Colonic mucosa (tissue), 4 donors: ENCODE measurements at places on chromosomes 2 and 18. TPM values are rescaled to one million over a fixed set of nuclear protein-coding genes. Genes with fewer than 3 reads are reported as not detected.
A peak's percentile ranks its signal among the peaks of the same experiment; 100 is the strongest.

Gene CTAGE1
- not detected for total RNA-seq

Gene STPG4
- total RNA-seq = 0.21 TPM

Gene FHOD3
- total RNA-seq = 2.5 TPM

Gene CD8B2
- not detected for total RNA-seq

Gene SLC5A7
- total RNA-seq = 0.42 TPM

Gene PROKR1
- 0.08 TPM for total RNA-seq

Gene C1QL2
- total RNA-seq = not detected

Gene HDAC4
- total RNA-seq = 46.8 TPM

Gene ZAP70
- 3.4 TPM for total RNA-seq

Gene CCDC178
- total RNA-seq = not detected

Gene AGXT
- total RNA-seq = 1.9 TPM

DNA sequence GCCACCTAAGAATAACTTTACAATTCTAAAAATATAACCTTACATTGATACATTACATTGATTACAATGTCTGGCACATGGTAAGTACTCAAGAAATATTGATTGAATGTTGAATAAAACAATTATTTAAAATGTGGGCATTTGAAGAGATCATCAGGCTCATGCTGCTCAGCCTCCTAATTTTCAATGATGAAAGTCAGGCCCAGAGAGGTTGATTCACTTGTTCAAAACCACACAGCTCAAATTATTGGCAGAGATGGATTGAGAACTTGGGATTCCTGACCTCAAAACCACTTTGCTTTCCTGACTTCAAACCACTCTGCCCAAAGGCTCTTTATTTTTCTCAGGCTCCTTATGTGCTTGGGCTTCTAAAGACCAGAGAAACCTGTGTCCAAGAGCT is 34.7 kb downstream of the ANKRD29 start:
- H3K4me3 ChIP-seq = no peak overlapping the region
- no peaks in the 10 kb centered on the region for H3K27me3 ChIP-seq

DNA sequence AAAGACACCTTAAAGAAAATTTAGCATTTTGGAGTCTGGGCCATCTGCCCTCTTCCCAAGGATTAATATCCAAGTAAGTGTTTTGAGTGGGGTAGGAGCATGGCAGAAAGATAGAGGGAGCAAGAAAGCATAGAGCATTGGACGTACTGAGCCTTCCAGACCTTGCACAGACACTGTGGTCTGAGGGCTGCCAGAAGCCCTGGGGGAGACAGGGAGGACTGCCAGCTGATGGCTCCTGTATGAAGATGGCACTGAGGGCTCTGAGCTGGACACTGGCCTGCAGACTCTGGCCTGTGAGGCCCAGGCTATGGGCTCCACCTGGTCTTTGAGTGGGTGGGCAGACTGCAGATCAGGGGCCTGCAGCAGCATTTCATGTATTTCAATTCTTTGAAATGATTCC is 2.9 kb upstream of the PKDCC start:
- DNase-seq = no peak
- H3K27ac ChIP-seq = no peak overlapping the region
- H3K4me1 ChIP-seq = no peaks in the 10 kb centered on the region
- no peaks in the 10 kb centered on the region for H3K27me3 ChIP-seq
- H3K4me3 ChIP-seq = no peak overlapping the region

- H3K4me3 ChIP-seq = no peak overlapping the region
- DNase-seq = no peak
- H3K4me1 ChIP-seq = no peaks in the 10 kb centered on the region
- no peaks in the 10 kb centered on the region for H3K27me3 ChIP-seq
- no peak overlapping the region for H3K27ac ChIP-seq
These were observed 34.2 kb downstream of the ADI1 start for GRCh38 chr2:3485166-3485565.

DNA sequence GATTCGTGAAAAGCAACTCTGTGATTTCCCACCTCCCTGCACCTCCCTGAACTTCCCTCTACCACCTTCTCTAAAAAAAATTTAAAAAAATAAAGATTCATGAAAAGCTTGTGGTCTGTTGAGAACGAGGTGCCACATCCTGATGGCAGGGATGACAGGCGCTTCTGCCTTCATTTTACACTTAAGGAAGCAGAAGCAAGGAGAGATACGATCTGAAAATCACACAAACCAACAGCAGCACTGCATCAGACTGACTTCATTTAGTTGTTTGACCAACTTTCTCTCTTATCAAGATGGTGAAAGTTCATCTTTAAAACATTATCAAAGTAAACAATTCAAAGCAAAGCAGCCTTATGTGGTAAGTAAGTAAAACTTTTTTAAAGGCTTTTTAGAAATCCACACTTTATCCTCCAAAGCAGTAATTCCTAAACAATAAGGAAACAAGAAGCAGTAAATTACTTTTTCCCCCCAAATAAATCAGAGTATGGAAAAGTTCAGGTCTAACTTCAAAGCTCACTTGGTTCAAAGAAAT is 15.5 kb downstream of the WDFY1 start:
- peaks cover 16% of the 10 kb centered on the region for H3K4me1 ChIP-seq
- DNase-seq = no peak
- H3K27ac ChIP-seq = peak overlapping the region; percentile 22
- H3K4me3 ChIP-seq = no peak overlapping the region
- H3K27me3 ChIP-seq = no peaks in the 10 kb centered on the region

DNA sequence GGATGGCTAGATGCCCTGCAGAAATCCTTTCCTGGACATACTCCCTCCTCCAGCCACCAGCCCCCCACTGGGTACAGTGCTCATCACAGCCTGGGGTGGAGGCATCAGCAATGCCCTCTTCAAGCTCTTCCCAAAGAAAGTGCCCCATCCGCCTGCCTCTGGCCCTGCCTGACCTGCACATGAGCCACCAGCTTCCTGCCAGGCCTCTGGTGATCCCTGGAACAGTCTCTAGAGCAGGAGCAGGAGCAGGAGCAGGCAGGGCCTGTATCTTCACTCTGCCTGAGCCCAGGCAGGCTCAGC is 54.1 kb upstream of the CAB39 start:
- DNase-seq = no peak
- H3K36me3 ChIP-seq = no peaks in the 10 kb centered on the region
- no peaks in the 10 kb centered on the region for H3K4me1 ChIP-seq
- H3K27ac ChIP-seq = no peak overlapping the region

GRCh38 chr2:101415220-101415619 is 27.9 kb upstream of the CREG2 start:
- H3K36me3 ChIP-seq = no peaks in the 10 kb centered on the region
- no peak for DNase-seq
- no peak overlapping the region for H3K27ac ChIP-seq
- no peaks in the 10 kb centered on the region for H3K4me1 ChIP-seq
- H3K4me3 ChIP-seq = no peak overlapping the region
- H3K27me3 ChIP-seq = no peaks in the 10 kb centered on the region

DNA sequence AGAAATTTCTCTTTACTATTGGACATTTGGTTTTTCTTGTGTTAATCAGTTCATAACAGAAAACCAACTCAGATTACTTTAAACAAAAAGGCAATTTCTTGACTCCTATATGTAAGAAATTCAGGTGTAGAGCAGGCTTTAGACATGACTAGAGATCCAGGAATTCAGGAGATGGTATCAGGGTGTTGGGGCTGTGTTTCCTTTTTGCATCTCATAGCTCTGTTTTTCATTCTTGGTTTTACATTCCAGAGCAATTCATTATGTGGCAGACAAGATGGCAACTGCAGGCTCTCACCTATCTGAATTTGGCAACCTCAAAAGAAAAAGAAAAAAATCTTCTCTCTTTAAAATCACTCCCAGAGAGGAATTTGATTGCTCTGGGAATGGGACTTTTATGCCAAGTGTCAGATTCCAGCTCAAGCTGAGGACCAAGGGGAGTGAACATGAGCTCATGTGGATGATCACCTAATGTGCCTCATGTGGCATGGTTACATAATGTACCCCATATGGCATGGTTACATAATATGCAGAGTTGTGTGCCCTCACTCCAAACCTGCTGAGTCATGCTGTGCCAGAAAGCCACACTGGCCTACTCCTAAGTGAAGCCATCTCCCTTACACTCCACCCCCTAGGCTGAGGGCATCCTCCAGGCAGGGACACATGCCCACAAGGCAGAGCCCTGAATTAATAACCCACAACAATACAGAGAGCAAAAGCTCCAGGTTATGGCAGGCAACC is 282.7 kb downstream of the MBD2 start:
- H3K4me3 ChIP-seq = no peak overlapping the region
- H3K27ac ChIP-seq = no peak overlapping the region
- H3K36me3 ChIP-seq = no peaks in the 10 kb centered on the region

- H3K4me1 ChIP-seq = no peaks in the 10 kb centered on the region
- peaks cover 4% of the 10 kb centered on the region for H3K36me3 ChIP-seq
These were observed 66.8 kb downstream of the ACSL3 start for GRCh38 chr2:222927600-222927999.

DNA sequence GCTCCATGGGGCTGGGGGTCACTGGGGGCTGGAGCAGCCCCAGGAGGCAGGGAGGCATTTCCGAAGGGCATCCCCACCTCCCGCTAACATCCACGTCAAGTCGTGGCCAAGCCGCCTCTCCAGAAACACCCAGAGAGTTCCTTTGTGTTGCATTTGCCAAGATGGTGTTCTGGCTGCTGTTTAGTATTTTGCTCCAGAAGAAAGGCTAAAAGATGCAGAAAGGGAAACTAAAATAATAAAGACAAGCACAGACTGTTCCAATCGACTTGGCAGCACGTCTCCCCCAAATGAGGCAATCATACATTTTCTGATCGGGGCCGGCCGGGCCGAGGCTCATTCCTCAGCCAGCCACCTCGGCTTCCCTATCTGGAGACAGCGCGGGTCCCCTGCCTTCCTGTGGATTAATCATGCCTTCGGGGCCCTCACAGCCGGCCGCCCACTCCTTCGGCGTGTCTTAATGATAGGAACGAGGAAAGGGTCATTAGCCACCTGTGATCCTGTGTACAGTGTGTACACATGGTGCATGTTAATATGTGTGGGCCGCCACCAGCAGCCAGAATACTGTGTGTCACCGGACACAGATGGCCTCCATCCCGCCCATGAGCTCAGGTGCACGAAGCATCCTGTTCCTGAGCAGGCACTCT is 169.2 kb downstream of the KLHL29 start:
- H3K27ac ChIP-seq = no peak overlapping the region
- H3K36me3 ChIP-seq = no peaks in the 10 kb centered on the region
- no peaks in the 10 kb centered on the region for H3K27me3 ChIP-seq
- DNase-seq = no peak

GRCh38 chr2:172472446-172473033 is 45.2 kb downstream of the ITGA6 start:
- no peak overlapping the region for H3K27ac ChIP-seq
- H3K4me3 ChIP-seq = no peak overlapping the region
- no peak for DNase-seq
- no peaks in the 10 kb centered on the region for H3K36me3 ChIP-seq

DNA sequence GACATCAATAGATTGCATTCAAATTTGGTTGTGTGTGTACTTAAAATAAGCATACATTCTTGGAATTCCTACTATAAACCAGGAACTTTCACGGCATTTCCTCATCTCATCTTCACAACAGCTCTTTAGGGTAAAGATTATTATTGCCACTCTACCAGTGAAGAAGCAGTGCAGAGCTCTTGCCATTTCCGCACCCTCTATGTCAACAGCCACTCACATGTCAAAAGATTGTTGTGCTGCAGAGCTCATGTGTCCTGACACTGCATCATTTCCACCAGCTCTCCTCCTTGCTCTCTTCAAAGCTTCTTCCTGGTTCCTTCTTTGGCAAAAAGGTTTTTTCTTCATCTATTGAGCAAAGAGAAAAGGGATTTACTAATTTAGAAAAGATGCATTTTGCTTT is 26.5 kb upstream of the L3MBTL4 start:
- no peak overlapping the region for H3K4me3 ChIP-seq
- no peak for DNase-seq
- no peaks in the 10 kb centered on the region for H3K36me3 ChIP-seq
- H3K27me3 ChIP-seq = no peaks in the 10 kb centered on the region

- H3K27me3 ChIP-seq = no peaks in the 10 kb centered on the region
- no peak for DNase-seq
- H3K4me3 ChIP-seq = no peak overlapping the region
These were observed 51.6 kb downstream of the DPP4 start for GRCh38 chr2:162022290-162022945.

- H3K4me1 ChIP-seq = no peaks in the 10 kb centered on the region
- H3K27ac ChIP-seq = no peak overlapping the region
- no peak for DNase-seq
- H3K36me3 ChIP-seq = no peaks in the 10 kb centered on the region
- H3K27me3 ChIP-seq = no peaks in the 10 kb centered on the region
These were observed 3.4 kb upstream of the DNAJC5G start for GRCh38 chr2:27271631-27272340.

DNA sequence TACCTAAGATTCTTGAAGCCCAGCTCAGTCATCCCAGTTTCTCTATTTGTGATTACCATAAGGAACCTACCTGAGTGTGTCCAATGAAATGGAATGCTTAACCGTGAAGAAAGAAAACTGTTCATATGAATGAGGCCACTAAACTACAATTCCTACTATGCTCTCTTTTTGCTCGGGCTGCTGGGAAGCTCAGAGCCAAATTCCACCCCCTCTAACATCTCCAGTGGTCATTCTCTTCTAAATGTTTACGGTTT is 8.3 kb downstream of the MYCN start:
- no peak overlapping the region for H3K4me3 ChIP-seq
- no peaks in the 10 kb centered on the region for H3K36me3 ChIP-seq
- no peak overlapping the region for H3K27ac ChIP-seq
- no peaks in the 10 kb centered on the region for H3K27me3 ChIP-seq
- H3K4me1 ChIP-seq = no peaks in the 10 kb centered on the region

GRCh38 chr2:46158661-46159060 is 138.5 kb upstream of the EPAS1 start:
- H3K27ac ChIP-seq = no peak overlapping the region
- H3K4me3 ChIP-seq = no peak overlapping the region
- no peaks in the 10 kb centered on the region for H3K27me3 ChIP-seq
- H3K4me1 ChIP-seq = no peaks in the 10 kb centered on the region
- no peak for DNase-seq

GRCh38 chr2:241571821-241572620 is 13.5 kb downstream of the BOK start:
- H3K4me1 ChIP-seq = no peaks in the 10 kb centered on the region
- no peak overlapping the region for H3K27ac ChIP-seq
- H3K36me3 ChIP-seq = no peaks in the 10 kb centered on the region
- no peaks in the 10 kb centered on the region for H3K27me3 ChIP-seq
- no peak overlapping the region for H3K4me3 ChIP-seq

- H3K36me3 ChIP-seq = no peaks in the 10 kb centered on the region
- no peak overlapping the region for H3K27ac ChIP-seq
- peaks cover 44% of the 10 kb centered on the region for H3K27me3 ChIP-seq
- peaks cover 13% of the 10 kb centered on the region for H3K4me1 ChIP-seq
These were observed 2.4 kb downstream of the ATOH8 start for GRCh38 chr2:85756195-85756594.

GRCh38 chr2:62204998-62205496 is 9.1 kb downstream of the B3GNT2 start:
- no peaks in the 10 kb centered on the region for H3K27me3 ChIP-seq
- no peak overlapping the region for H3K27ac ChIP-seq
- no peaks in the 10 kb centered on the region for H3K36me3 ChIP-seq
- no peak overlapping the region for H3K4me3 ChIP-seq

- H3K27ac ChIP-seq = no peak overlapping the region
These were observed 21.6 kb downstream of the DNMT3A start for GRCh38 chr2:25320077-25320476.
